ENCODE measurements at places on chromosomes 4 and X. TPM values are rescaled to one million over a fixed set of nuclear protein-coding genes. Genes with fewer than 3 reads are reported as not detected.

GRCh38 chr4:92254767-92255442 is 48.9 kb upstream of the GRID2 start:
- no peak for DNase-seq
- H3K27ac ChIP-seq = no peak overlapping the region
- H3K4me3 ChIP-seq = no peak overlapping the region
- no peaks in the 10 kb centered on the region for H3K36me3 ChIP-seq
- no peaks in the 10 kb centered on the region for H3K4me1 ChIP-seq
- H3K27me3 ChIP-seq = no peaks in the 10 kb centered on the region

- peak; percentile 42 for DNase-seq
- peak overlapping the region; percentile 43 for H3K4me3 ChIP-seq
- no peaks in the 10 kb centered on the region for H3K4me1 ChIP-seq
- H3K36me3 ChIP-seq = no peaks in the 10 kb centered on the region
- H3K27ac ChIP-seq = peak overlapping the region; percentile 71
Observed at GRCh38 chr4:154416190-154416547, 75.4 kb downstream of the DCHS2 start.

DNA sequence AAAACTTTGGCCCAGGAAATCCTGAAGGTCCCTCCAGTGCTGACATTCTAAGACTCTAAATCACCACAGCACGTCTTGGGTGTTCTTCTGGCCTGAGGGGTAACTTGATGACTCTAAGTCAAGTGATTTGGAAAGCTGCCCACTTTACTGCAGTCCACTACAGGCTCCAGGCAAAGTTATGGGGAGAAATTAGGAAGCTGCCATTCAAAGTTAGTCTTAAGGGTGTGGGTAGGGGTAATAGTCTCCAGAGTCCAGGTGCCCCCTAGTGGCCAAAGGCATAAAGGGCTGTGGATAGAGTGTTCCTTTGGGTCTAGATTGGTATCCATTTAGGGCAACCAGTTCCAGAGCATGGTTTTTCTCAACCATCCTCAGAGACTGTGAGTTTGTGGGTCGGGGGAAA is 38.7 kb upstream of the SLC16A2 start:
- DNase-seq = peak; percentile 17
- H3K4me3 ChIP-seq = no peak overlapping the region
- no peaks in the 10 kb centered on the region for H3K36me3 ChIP-seq
- H3K27ac ChIP-seq = no peak overlapping the region
- no peaks in the 10 kb centered on the region for H3K4me1 ChIP-seq

- no peak for DNase-seq
- H3K4me1 ChIP-seq = no peaks in the 10 kb centered on the region
- no peak overlapping the region for H3K27ac ChIP-seq
- H3K27me3 ChIP-seq = no peaks in the 10 kb centered on the region
- no peaks in the 10 kb centered on the region for H3K36me3 ChIP-seq
Observed at GRCh38 chr4:125140966-125141495, 173.7 kb upstream of the FAT4 start.

- H3K27ac ChIP-seq = no peak overlapping the region
- DNase-seq = no peak
- no peak overlapping the region for H3K4me3 ChIP-seq
- H3K36me3 ChIP-seq = no peaks in the 10 kb centered on the region
Observed at GRCh38 chrX:66162331-66162822, 1.7 kb upstream of the HEPH start.

DNA sequence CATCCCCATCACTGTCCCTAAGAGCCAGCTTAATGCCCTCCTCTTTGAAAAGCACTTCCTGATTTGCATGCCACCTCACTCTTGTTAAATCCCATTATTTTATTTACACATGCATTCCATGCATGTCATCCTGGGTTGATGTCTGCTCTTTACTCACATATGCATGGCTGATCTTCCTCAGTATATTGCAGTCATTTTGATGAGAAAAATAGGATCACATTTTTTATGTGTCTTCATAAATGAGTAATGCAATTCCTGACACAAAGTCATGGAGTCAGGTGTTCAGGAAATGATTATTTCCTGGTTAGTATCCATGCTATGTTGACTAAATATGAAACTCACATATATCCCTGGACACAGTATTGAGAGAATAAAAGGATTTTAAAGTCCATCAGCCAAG is 204.7 kb downstream of the SLIT2 start:
- no peak overlapping the region for H3K4me3 ChIP-seq
- no peaks in the 10 kb centered on the region for H3K27me3 ChIP-seq
- no peak overlapping the region for H3K27ac ChIP-seq
- DNase-seq = no peak
- no peaks in the 10 kb centered on the region for H3K4me1 ChIP-seq

DNA sequence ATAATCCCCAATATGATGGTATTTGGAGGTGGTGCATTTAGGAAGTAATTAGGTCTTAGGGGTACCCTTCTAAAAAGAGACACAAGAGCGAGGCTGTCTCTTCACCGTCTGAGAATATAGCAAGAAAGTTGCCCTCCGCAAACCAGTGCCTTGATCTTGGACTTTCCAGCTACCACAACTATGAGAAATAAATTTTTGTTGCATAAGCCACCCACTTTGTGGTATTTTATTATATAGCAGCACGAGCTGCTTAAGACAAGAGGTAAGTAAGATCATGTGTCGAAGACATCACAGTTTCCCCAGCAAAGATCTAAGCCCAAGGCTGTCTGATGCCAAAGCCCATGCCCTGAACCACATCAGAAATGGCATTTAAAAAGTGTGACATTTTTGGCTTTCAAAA is 9.6 kb upstream of the EXOSC9 start:
- H3K4me1 ChIP-seq = no peaks in the 10 kb centered on the region
- H3K27ac ChIP-seq = no peak overlapping the region
- DNase-seq = no peak
- no peak overlapping the region for H3K4me3 ChIP-seq
- H3K36me3 ChIP-seq = no peaks in the 10 kb centered on the region

The IQCM gene
- total RNA-seq = not detected

The THAP9 gene
- total RNA-seq = 5.7 TPM

The MTHFD2L gene
- total RNA-seq = 14.5 TPM

All from ovary (tissue), 10 donors.